ENCODE measurements at places on chromosomes 5 and 9. TPM values are rescaled to one million over a fixed set of nuclear protein-coding genes. Genes with fewer than 3 reads are reported as not detected.

ZCCHC9 gene
- total RNA-seq, result 31.5 TPM

HEMGN gene
- total RNA-seq, result not detected

NTRK2 gene
- not detected for total RNA-seq

PKN3 gene
- 1.1 TPM for total RNA-seq

ABL1 gene
- total RNA-seq, result 67.5 TPM

LRRC14B gene
- not detected for total RNA-seq

CER1 gene
- total RNA-seq, result not detected

BAAT gene
- 0.14 TPM for total RNA-seq
